ENCODE measurements at places on chromosomes 1 and 21. TPM values are rescaled to one million over a fixed set of nuclear protein-coding genes. Genes with fewer than 3 reads are reported as not detected.

Gene CRP
- total RNA-seq = not detected

Gene DNALI1
- total RNA-seq = not detected

Gene ST6GALNAC3
- total RNA-seq = not detected

Gene CA6
- not detected for total RNA-seq

Gene NCSTN
- total RNA-seq = 123 TPM

Gene S100A12
- total RNA-seq = 9.0 TPM

Gene SFN
- total RNA-seq = 84.3 TPM

Gene APOBEC4
- not detected for total RNA-seq

Gene CTTNBP2NL
- 13.3 TPM for total RNA-seq

Gene MATN1
- not detected for total RNA-seq

Gene NME7
- 7.6 TPM for total RNA-seq

Gene HMGCL
- not detected for total RNA-seq

Gene PARS2
- 1.1 TPM for total RNA-seq

Gene NEK2
- total RNA-seq = not detected

Gene ZZZ3
- total RNA-seq = 167 TPM

Gene NECAP2
- 56.7 TPM for total RNA-seq

Gene RNPC3
- total RNA-seq = 41.4 TPM

Gene FOXD2
- not detected for total RNA-seq

Gene TNNI3K
- total RNA-seq = 7.0 TPM

Gene SEMA6C
- 4.9 TPM for total RNA-seq

Gene ASTN1
- not detected for total RNA-seq

Gene RGSL1
- not detected for total RNA-seq

Gene RASAL2
- 18.7 TPM for total RNA-seq

Gene EXTL1
- total RNA-seq = not detected

Gene TMIGD3
- 7.6 TPM for total RNA-seq

Gene NRDC
- total RNA-seq = 89.9 TPM

Gene SPRR2G
- not detected for total RNA-seq

Gene C1orf94
- not detected for total RNA-seq

Gene FMN2
- 3.3 TPM for total RNA-seq

Gene MOV10
- 87.5 TPM for total RNA-seq

Gene ALG14
- total RNA-seq = 0.58 TPM

Gene SELE
- total RNA-seq = 0.29 TPM

Gene IFNAR2
- 14.3 TPM for total RNA-seq

Gene ERRFI1
- total RNA-seq = 3.5 TPM

Gene NMNAT2
- 1.3 TPM for total RNA-seq

Measured in stomach (tissue), 19 donors.